CD4-positive, alpha-beta T cell treated with Interleukin-10 for 1 hour (primary cell): ENCODE measurements at places on chromosomes 12 and 14.
A peak's percentile ranks its signal among the peaks of the same experiment; 100 is the strongest.

- DNase-seq, result peak; percentile 22
Observed at GRCh38 chr14:65356327-65356836, 56.1 kb upstream of the FUT8 start.

DNA sequence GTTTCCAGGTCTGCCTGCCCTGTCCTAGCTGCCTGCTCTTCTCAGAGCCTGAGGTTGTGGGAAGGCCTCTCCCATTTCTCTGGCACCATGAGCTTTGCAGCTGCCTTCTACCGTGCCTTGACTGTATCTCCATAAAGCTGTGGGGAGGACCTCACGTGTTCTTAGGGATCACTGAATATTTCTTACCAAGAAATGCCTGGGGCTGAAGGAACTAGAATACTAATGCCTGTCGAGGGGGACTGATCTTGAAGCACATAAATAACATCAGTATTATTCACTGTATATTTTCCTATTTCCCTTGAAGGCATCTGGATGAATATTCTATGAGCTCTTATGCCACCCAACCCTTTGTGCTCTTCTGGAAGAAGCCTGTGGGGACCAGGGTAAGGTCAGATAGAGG is 103.4 kb downstream of the APAF1 start:
- no peak for DNase-seq

DNA sequence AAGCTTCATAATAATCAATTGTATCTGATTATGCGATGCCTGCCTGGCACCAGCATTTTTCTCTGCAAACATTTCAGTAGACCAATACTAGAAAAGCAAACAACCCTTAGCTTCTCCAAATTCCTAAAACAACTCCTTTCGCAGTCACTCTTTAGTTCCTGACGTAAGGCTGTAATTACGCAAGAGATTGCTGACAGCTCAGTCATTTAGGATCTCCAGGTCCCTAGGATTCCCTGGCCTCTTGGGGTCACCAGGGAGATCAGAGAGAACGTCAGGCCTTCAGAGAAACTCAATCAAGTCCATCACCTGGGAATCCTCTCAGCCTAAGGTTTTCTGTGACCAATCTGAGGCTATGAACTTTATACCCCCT is 390.6 kb downstream of the PAWR start:
- DNase-seq, result no peak

DNA sequence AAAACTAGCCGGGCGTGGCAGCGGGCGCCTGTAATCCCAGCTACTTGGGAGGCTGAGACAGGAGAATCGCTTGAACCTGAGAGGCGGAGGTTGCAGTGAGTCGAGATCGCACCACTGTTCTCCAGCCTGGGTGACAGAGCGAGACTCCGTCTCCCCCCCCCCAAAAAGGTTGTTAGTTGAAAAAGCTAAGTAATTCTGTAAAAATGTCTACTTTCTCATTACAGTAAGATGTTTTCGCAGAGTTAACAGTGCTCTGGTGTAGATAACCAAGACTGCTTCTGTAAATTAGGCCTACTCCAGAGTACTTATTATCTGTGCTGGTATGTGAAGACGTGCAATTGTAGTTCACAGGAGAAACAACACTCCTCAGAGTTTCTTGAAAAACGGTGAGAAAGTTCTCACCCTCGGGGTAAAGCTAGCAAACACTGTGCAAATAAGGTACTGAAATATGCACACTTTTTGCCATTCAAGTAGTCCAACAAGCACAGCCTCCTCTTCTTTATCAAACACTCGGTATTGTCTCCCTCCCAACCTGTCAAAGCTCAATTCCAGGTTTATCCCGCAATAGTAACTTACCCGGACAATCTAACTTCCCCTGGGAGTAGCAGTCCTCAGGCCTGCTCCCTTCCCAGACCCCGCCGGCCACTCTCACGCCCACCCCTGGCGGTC is 974 bp downstream of the BTBD7 start:
- no peak for DNase-seq

DNA sequence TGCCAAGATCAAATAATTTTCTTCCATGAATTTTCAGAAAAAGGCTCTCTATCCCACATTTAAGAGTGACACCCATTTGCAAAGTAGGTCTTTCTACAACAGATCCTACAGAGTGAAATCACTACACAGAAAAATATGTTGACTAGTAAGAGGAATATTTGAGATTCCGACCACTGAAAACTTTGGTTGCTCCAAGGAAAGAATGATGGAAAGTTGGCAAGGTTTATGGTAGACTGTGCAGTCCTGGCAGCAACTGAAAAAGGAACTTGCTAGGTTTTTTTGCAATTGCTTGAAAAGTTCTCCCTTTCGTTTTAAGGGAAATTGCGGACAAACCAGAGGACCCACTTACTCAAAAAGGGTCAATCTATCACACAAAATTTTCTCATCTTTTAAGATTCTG is 83.1 kb upstream of the TSPAN8 start:
- no peak for DNase-seq

DNA sequence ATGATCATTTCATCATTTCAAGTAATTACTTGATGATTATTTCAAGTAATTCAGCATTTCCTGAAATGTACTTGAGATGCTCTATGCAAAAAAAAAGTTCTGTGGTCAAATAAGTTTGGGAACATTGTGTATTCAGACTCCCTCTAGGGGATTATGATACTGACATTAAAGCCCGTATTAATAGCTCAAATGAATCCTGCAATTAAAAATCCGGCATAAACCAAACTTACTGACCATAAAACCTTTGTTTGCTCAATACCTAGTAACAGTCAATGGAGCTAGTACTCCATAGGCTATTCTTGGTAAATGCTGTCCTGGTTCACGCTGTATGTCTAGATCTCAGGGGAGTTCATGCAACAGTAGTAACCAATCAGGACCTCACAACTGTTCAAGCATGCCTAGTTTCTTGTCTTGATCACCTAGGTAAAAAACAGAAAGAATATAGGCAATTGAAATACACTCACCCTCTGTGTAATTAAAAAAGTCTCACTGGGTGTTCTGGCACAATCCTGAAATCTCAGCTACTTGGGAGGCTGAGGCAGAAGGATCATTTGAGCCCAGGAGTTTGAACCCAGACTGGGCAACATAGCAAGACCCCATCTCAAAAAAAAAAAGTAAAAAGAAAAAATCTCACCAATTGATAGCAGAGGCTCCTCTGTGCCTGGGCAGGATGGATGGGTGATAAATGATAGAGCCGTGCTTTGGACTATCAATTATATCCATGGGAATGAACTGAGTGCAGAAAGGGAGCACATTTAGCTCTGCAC is 14.1 kb downstream of the ALDH1L2 start:
- no peak for DNase-seq

DNA sequence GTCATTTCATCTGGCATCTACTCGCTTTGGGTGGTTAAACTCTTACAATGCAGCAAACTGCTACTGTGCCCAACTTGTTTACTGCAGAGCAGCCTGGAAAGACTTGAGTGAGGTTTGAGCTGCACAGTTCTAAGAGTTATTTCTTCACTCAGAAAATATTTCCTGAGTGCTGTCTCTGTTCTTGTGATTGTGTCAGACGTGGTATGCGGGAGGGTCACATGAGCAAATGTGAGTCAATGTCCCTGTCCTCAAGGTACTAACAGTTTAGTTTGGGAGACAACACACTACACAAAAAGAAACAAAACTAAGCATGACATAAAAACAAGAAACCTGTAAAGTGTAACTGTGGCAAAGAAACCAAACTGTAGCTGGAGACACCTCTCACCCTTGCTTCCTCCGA is 32.4 kb downstream of the FLVCR2 start:
- no peak for DNase-seq

GRCh38 chr14:75626863-75627262 is 33.8 kb downstream of the ERG28 start:
- no peak for DNase-seq

DNA sequence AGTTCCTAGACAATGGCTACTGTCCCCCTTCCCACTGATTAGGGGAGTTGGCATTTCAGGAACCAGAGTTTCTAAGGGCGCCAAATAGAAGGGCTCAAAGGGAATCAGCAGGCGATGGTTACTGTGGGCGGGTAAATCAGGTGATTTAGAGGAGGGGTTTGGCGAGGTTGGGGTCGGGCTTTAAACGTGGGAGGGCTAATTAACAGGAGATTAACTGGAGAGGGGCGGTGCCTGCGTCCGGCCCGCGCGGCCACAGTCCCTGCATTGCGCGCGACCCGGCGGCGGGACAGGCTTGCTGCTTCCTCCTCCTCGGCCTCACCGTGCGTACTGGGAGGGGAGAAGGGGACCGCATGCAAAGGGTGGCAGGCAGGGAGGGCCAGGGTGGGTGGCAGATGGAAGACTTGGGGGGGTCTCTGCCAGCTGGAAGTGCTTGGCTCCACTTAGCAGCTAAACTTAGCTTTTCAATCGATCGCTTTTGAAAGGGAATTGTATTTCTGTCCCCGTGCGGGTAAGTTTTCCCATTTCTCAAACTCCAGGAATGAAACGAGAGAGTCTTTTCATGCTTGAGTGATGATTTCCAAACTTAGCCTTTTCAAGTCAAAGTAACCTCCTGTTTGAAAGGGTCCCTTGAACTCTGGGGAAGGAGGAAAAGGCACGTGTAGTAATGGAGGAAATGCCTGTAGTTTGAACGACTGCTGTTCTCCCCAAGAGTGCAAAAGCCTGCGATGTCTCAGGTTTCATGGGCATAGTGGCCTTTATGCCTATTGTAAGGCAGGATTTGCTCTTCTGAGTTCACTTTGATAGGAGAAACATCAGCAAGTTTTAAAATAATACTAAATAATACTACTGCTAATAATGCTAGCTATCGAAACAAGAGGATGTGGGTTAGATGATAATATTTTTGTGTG is at the start of gene MGST1:
MGST1 (plus strand) TSS at position 255 of the 908 bp plus-strand sequence. CDS start 6,608 bp downstream, outside the sequence.
- DNase-seq, result no peak

GRCh38 chr12:49253033-49253623 is 11.8 kb upstream of the TUBA1C start:
- DNase-seq, result no peak

DNA sequence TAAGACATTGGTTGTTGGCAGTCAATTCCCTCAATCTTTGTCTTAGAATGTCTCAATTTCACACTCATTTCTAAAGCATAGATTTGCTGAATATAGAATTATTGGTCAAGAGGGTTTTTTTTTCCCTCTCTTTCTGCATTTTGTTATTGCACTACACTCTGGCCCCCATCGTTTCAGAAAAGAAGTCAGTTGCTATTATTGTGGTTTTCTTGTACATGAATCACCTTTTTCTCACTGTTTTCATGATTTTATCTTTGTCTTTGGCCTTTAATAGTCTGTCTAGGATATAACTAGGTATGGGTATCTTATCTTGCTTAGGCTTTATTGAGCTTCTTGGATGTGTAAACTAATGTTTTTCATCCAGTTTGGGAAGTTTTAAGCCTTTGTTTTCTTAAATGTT is 194.3 kb upstream of the DAAM1 start:
- no peak for DNase-seq

DNA sequence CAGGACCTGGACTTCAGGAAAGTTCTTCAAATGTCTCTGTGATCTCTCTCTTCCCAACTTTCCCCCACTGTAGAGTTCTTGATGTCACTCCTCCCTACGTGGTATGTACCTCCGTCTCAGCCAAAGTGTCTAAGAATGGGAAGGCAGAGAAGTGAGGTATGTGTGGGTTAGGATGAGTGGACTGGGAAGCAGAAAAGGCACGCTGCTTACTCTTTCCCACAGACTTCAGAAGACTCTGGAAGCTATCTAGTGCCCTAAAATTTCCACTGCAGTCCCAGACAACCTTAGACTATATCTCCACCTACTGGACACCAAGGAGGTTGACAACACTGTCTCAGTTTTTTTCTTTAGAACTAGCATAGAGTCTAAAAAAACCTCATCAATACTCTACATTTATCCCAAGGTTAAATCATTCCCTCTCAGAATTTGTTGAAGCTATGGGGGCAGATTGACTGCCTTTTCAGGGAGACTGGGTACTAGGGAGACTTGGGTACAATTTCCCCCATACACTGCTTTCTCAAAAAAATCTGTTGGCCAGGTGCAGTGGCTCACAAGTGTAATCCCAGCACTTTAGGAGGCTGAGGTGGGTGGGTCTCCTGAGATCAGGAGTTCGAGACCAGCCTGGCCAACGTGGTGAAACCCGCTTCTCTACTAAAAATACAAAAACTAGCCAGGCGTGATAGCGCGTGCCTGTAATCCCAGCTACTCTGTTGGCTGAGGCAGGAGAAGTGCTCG is 20.6 kb upstream of the ITGA5 start:
- peak; percentile 57 for DNase-seq

DNA sequence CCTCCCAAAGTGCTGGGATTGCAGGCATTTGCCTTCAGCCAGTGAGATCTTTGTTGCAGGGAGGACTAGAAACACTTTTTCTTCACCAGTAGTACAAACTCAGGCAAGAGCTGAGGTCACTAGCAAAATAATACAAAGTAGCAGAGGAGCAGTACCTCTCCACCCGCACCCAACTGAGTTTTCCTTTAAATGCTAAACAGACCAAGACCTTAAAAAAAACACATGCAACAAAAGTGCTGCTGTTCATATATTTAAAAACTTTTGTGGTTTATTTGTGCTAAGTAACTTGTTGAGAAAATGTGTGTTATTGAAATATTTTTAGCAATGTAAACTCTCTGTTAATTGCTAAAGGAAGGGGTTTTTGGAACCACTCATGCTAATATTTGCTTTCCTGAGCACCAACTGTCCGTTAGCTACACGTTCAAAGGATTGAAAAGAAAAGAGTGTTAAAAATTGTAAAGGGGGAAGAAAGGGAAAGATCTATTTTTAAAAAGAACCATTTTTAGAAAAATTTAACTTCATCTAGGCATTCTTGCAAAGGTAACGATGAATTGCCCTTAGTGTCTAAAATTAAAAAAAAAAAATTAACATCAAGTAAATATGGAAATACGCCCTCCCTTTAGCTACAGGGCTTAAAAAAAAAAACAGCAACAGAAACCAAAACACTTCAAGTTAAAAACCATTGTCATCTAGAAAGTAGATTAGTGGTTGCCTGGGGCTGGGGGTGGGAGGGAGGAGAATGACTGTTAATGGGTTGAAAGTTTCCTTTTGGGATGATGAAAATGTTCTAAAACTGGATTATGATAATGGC is 114.0 kb upstream of the KRAS start:
- peak; percentile 20 for DNase-seq

- no peak for DNase-seq
Observed at GRCh38 chr12:103868215-103868614, 27.2 kb upstream of the NT5DC3 start.

DNA sequence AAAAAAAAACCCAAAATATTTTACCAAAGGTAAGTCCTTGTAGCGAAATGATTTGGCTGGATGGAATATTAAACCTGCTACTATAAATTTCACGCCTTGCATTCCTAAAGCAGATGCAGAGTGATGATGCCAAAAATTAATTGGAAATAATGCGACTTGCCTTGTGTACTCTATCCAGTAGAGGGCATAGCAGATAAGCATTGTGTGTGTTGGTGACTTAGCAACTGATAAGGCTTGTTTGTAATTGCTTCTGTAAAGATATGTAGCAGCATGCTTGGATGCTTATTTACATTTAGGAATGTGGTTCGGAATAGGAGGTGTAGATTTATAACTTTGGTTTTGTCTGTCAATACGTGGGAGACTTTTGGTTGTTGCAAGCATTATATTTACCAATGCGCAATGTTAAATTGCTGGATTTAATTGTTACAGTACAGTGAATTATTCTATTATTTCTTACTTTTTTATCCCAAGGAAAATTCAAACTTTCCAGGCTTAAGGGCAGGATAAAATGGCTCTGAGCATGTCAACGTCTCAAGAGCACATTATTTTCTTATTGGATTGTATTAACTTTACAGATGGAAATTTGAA is 80.5 kb downstream of the TMEM260 start:
- peak; percentile 11 for DNase-seq

GRCh38 chr12:61821381-61821780 is 438.8 kb upstream of the USP15 start:
- DNase-seq, result no peak
